ENCODE measurements at places on chromosomes 3 and 15. TPM values are rescaled to one million over a fixed set of nuclear protein-coding genes. Genes with fewer than 3 reads are reported as not detected.

DNA sequence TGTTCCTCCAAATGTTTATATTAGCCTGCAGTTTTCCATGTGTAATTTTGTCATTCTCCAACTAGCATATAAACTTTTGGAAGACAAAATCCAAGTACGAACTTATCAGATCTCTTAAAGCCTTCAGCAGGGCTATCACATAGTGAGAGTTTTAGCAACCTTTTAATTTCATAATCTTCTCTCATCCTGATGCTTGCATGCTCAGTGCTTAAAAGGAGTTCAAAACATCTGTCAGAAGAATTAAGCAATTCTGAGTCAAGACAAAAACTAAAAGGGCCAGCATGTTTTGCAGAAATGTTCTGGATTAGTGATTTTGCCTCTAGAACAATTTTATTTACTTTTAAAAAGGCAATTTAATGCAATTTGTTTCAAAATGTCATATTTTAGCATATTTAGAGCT lies 73.4 kb upstream of the SLC2A2 start:
- DNase-seq: no peak

- no peak for DNase-seq
Measured at GRCh38 chr3:165513715-165514701, 317.8 kb upstream of the SLITRK3 start.

GRCh38 chr3:125622381-125622791 lies 27.1 kb upstream of the OSBPL11 start:
- DNase-seq: no peak

GRCh38 chr15:97091093-97091492 lies 760.6 kb downstream of the NR2F2 start:
- no peak for DNase-seq

DNA sequence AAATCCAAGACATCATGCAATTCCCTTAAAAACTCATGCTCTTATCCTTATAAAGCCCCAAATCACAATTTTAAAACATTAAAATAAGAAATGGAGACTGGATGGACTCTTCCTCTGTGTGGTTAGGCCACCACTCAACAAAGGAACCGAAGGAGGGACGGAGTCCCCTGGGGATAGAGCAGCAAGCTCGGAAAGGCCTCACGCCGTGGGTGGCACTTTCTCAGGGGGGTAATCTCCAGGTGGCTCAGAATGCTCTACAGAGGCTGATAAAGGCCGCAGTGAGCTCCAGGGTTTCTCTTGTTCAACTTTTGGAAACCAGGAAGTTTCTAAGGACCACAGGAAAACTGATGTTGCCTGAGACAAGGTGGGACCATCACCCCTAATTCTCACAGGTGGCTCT lies 23.2 kb downstream of the CCR9 start:
- no peak for DNase-seq

GRCh38 chr3:128874481-128875180 lies 4.8 kb upstream of the ACAD9 start:
- DNase-seq: no peak

GRCh38 chr15:99076109-99076508 lies 28.8 kb upstream of the SYNM start:
- no peak for DNase-seq

GRCh38 chr3:24086617-24087404 lies 141.7 kb downstream of the NR1D2 start:
- DNase-seq: no peak

Gene SLC22A13
- 0.91 TPM for total RNA-seq

Gene DISP2
- 0.51 TPM for total RNA-seq

Gene CPNE9
- not detected for total RNA-seq

Gene ATP13A5
- 0.30 TPM for total RNA-seq

Gene STARD5
- 1.7 TPM for total RNA-seq

Gene MYRIP
- not detected for total RNA-seq

Data from Daoy (cell line).